ENCODE measurements at places on chromosomes 13 and 19.
A peak's percentile ranks its signal among the peaks of the same experiment; 100 is the strongest.

DNA sequence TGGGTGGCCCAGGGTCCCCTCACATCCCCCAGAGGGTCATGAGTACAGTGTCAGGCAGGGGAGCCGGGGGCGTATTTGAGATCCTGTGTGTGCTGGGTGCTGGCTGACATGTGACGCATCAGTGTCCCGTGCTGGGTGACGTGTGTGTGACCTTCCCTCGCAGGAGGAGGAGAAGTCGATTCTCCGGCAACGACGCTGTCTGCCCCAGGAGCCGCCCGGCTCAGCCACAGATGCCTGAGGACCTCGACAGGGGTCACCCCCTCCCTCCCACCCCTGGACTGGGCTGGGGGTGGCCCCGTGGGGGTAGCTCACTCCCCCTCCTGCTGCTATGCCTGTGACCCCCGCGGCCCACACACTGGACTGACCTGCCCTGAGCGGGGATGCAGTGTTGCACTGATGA is 25.8 kb downstream of the PNPLA6 start:
- DNase-seq: no peak

DNA sequence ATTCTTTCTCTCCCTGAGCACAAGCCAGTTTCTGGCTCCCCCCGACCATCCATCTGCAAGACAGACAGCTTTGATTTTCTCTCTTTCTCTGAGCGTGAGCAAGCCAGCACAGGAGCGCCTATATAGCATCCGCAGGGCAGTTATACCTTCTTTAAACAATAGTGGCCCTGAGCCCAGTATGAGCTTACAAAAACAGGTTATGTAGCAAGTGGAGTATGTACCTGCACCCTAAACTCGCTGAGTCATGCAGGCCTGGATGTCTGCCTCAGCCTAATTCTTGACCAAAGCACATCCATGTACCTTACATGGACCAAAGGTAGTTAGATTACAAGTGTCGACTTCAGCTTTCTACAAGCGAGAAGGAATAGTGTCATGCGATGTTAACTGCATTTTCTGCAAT is 61.7 kb downstream of the RAP2A start:
- DNase-seq: no peak

DNA sequence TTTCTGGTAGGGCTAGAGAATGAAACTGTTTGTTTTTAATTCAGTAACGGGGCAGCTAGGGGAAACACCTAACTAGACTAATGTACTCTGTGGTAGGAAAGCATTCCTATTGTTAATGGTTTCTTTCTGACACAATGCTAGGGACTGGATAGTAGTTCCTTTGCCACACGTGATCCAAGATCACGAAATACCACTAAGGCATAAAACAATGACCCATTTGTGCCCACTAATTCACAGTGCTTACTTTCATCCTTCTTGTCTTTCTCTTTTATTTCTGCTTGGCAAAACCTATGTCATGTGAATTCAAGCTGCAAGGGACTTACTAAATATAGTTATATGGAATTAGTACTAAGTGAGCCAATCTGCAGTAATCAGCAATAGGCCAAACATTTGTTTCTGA is 834.1 kb upstream of the SLITRK6 start:
- no peak for DNase-seq

- DNase-seq: no peak
These were observed 30.2 kb downstream of the COG6 start for GRCh38 chr13:39685652-39686051.

GRCh38 chr19:1101337-1101698 is 2.5 kb upstream of the GPX4 start:
- DNase-seq: no peak

- DNase-seq: no peak
These were observed 11.0 kb downstream of the FRY start for GRCh38 chr13:32042551-32042950.

DNA sequence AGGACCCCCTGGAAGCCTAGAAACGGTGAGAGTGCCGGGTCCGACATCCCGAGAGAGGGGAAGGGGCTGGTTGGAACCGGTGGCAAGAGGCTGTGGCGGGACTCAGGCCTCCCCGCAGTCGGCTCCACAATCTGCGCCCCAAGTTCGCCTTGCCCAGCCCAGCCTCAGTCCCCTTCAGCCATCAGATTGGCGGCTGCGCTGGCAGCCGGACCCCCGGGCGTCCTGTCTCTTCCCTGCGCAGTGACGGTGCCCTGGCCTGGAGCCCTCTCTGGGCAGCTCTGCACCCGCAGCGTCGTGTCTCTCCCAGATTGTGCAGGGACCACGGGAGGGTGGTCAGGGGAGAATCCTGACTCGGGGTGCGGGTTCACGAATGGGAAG is 315 bp downstream of the ZNF492 start:
- peak; percentile 0 for DNase-seq

- no peak for DNase-seq
These were observed 91.4 kb downstream of the ATP11A start for GRCh38 chr13:112781287-112781686.

DNA sequence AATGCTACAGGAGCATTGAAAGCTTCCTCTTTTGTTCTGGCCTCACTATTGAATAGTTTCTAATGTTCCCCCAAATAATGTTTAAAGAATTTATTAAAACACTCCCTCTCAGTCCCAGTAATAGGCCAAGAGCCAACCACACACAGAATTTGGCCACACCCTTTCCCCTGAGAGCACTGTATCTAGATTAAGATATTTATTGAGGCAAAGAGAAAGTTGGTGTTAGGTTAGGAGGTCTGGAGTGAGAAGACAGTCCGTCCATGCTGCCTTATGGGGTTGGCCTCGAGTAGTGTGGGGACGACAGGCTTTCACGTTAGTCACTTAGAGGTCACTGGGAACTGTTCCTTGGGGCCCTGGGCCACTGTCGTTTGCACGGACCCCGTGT is 122.9 kb upstream of the RNF113B start:
- no peak for DNase-seq
